LNCaP clone FGC (cell line): ENCODE measurements at places on chromosomes 12 and 14.

- DNase-seq, result no peak
Observed at GRCh38 chr14:100761481-100761880, 34.8 kb downstream of the DLK1 start.

GRCh38 chr14:63713058-63713457 lies 14.8 kb downstream of the SGPP1 start:
- no peak for DNase-seq

GRCh38 chr14:52413729-52414408 lies 99.8 kb downstream of the PTGER2 start:
- DNase-seq, result peak; percentile 82

- no peak for DNase-seq
Observed at GRCh38 chr12:89977405-89978085, 268.9 kb upstream of the ATP2B1 start.

- no peak for DNase-seq
Observed at GRCh38 chr12:68963856-68964745, 31.1 kb upstream of the CPM start.

GRCh38 chr12:13233830-13234641 lies 37.5 kb downstream of the EMP1 start:
- no peak for DNase-seq

- no peak for DNase-seq
Observed at GRCh38 chr12:116497051-116497591, 62.1 kb upstream of the MAP1LC3B2 start.

GRCh38 chr12:12693111-12693671 lies 2.8 kb downstream of the GPR19 start:
- no peak for DNase-seq

DNA sequence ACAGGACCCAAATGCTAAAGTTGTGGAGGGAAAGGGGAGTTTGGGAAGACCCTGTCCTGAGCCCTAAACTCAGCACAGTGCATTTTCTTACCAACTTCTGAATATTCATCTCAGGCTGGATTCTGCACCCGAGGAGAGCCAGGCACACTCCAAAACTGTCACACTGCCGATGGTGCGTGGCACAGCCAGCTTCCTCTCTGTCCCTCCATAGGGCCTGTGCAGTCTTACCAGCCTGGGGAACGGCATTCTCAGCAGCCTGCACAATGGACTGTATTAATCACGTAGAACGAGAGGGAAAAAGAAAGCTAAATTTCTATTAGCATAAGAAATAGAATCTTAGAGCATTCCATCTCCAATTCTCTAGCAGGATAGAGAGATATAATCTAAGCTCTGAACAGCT lies 71.3 kb upstream of the GPATCH2L start:
- DNase-seq, result no peak

DNA sequence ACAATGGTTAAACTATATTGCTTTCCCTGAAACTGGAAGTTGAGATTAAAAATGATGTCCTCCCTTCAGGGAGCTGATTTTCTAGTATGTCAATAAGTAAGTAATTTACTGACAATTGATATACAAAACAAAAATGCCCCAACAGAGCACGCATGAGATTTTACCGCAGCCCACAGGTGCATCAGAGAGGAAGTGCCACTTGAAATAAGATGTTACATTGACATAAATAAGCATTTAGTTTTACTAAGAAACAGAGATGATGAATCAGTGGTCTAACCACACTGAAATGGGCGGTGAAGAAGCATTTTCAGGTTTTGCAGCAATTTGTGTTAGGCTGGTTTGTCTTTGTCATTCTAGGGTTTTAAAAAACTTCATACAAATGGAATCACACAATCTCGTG lies 8.8 kb upstream of the CLECL1 start:
- DNase-seq, result no peak

GRCh38 chr12:70186436-70186835 lies 56.8 kb upstream of the CNOT2 start:
- no peak for DNase-seq

DNA sequence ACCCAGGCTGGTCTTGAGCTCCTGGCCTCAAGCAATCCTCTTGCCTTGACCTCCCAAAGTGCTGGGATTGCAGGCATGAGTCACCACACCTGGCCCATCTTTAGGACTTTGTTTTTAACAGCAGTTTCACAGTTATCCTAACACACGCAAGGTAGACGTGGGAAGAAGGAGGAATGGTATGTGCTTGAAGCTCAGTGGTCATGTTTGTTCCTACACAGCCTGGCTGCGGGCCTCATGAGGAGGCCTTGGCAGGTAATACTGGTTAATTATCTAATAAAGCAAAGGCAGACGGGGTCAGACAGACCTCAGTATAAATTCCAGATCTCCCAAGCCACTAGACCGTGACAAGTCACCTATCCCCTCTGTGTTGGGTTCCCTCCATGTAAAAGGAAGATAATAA lies 271.8 kb downstream of the PCNX1 start:
- no peak for DNase-seq

GRCh38 chr12:98635657-98636323 lies 8.8 kb downstream of the IKBIP start:
- DNase-seq, result no peak

GRCh38 chr14:55099756-55100155 lies 29.3 kb upstream of the LGALS3 start:
- no peak for DNase-seq

GRCh38 chr14:56633544-56633943 lies 53.9 kb downstream of the TMEM260 start:
- no peak for DNase-seq

DNA sequence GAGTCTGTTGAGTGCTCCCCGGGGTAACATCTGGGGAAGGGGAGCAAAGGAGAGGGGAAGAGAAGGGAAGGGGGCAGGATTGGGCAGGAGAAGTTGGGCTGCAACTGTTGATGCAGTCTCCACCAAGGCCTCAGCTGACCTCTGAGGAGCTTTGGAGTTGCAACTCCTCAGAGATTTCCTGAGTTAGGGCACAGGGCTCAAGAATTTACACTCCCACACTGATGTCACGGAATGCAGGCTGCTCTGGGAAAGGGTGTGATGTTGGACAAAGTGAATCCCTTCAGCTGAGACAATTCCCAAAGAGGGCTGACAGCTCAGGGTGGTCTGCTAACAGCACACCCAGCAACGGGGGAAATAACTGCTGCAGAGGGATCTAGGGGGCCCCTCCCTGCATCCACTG lies 295.6 kb downstream of the PCNX1 start:
- no peak for DNase-seq

- no peak for DNase-seq
Observed at GRCh38 chr14:79552778-79553177, 658.5 kb downstream of the DIO2 start.

- DNase-seq, result no peak
Observed at GRCh38 chr14:45486599-45486998, 233.6 kb upstream of the MIS18BP1 start.

GRCh38 chr14:24075485-24076301 lies 4.3 kb downstream of the CPNE6 start:
- no peak for DNase-seq

GRCh38 chr14:65052832-65053231 lies 49.5 kb downstream of the MAX start:
- DNase-seq, result no peak

DNA sequence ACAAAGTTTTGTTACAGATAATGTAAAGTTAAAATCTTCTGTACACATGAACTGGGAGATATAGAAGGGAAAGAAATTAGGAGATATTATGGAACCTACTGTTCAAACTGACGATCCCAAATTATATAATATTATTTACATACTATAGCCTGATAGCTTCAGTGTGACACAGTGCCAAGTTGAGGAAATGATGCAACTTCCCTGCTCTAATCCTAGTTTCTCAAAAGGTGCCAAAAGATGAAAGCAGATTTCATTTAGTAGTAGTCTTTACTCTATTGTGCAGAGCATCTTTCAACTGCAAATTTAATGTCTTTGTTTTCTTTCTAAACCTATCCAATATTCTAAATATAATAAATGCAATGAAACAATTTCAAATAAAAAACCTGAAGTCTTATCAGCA lies 46.9 kb downstream of the COCH start:
- DNase-seq, result peak; percentile 73

- DNase-seq, result no peak
Observed at GRCh38 chr14:101200008-101200649, 296.6 kb upstream of the RTL1 start.

DNA sequence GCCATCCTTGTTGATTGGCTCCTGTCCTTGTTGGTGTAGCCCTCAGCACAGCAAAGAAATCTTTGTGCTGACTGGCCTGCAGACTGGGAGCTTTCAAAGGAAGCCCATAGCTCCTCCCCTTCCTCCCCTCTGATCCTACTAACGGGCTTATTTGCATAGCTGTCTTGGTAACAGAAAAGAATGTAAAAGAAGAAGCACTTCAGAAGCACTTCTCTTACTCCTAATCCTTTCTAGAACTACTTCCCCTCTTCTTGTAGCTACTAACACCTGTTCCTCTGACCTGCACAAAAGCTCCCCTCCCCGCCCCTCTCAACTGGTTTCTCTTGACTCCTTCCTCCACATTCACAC lies 14.3 kb upstream of the RIC8B start:
- no peak for DNase-seq

- DNase-seq, result no peak
Observed at GRCh38 chr14:92711976-92712653, 36.3 kb downstream of the LGMN start.

GRCh38 chr14:20477211-20477876 lies 8.1 kb downstream of the PNP start:
- no peak for DNase-seq

GRCh38 chr14:71481021-71481654 lies 451.1 kb upstream of the RGS6 start:
- DNase-seq, result no peak

DNA sequence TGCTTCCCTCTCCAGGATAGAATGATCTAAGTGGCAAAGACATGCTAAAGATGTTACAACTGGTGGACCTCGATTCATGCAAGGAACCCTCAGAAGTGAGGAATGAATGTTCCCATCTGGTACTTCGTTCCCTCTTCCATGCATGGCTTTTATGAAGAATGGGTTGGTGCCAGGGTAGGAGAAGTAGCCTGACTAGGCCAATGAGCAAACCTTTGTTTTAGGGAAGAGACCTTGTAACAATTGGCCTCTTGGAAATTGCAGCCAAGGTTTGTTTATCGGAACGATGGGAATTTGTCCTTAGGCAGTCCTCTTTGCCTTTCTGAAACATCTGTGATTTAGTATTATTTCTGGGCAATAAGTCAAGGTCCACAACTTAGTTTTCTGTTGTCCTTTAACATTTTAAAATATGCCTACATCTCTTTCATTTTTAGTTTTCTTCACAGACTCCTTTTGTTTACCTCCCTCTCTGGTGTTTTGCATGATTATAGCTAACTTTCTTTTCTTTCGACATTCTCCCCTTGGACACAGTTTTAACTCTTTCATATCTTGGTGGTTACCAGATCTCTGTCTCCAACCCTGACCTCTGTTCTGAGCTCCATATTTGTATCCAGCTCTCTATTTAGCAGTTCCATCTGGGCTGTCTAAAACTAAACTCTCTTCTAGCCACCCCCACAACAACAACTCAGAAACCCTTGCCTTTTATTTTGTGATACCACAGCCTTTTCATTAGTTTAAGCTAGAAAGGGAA lies 70.0 kb downstream of the DIP2B start:
- DNase-seq, result no peak

DNA sequence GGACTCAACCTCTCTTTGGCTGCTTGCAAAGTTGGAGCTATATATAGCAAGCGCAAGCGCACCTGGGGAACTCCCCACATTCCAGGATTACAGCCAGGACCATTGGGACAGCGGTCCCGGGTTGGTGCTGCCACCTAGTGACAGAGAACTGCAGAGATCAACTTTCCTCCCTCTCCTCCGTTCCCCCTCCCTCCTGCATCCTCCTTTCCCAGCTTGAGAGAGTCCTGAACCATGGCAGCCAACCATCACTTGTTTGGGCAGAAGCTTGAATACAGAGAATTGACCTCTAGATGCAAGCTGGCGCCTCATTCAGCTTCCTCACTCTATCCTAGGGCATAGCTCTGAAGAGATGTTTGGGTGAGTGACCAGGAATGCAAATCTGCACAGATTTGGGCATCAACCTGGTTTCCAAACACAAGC lies 17.4 kb upstream of the FLVCR2 start:
- peak; percentile 81 for DNase-seq

DNA sequence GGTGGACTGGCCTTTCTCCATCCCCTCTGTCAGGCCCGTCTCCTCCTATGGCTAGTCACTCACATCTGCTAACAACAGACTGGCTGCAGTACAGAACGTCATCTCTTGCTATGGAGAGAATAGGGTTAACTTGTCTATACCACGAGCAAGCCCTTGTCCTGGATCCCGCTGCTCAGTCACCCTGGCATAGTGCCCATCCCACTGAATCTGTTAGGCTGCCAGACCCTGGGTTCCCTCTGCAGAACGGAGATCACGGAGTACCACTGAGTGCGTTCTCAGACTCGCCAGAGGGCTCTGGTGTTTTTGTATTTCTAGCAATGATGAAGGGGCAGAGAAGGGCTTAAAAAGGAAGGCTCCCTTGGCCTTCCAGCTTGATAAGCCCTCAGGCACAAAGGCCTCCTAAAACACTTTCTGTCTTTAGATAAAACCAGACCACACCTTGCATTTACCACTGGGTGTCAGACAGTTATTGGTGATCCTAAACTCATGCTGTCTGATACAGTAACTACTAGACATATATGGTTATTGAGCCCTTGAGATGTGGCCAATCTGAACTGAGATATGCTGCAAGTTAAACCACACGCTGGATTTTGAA lies 6.3 kb upstream of the NRIP2 start:
- no peak for DNase-seq

DNA sequence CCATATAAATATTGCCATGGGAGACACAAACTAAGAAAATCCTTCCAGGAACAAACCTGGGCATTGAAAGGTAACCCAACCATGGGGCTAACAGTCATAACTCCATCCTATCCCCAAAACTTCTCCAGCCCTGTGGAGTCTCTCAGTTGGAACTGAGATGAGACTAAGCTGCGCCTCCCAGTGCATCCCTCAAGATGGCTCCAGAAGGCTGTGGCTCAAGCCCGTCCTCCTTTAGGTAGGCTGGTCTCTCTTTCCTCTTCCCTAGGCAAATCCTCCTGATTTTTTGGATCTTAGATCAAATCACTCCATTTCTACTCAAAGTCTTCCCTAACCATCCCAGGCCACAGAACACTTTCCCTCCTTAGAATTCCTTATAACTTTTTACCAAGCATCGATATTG lies 364.3 kb upstream of the CCDC196 start:
- no peak for DNase-seq

GRCh38 chr12:106227641-106228319 lies 20.0 kb downstream of the CKAP4 start:
- DNase-seq, result no peak
